NB4 (cell line): ENCODE measurements at places on chromosomes 6 and 20.

GRCh38 chr6:105331927-105332326, 71.0 kb downstream of the PREP start:
- DNase-seq: no peak

GRCh38 chr6:150276937-150277742, 91.7 kb upstream of the IYD start:
- DNase-seq: no peak

DNA sequence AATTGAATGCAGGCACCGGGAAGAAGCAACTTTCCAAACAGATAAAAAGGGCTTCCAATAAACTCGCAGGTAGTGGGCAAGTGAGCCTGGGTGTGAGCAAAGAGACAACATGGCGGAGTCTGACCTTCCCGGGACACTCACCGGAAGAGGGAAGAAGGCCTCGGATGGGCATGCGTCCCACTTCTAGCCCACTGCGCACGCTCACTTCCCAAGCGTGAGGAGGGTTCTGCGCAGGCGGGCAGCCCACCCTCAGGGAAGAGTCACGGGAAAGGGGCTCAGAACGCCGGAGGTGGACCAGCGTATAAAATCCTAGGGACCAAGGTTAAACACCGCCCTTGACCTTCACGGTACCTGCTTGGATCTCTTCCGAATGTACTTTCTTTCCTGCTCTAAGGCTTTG, 95.5 kb upstream of the AFDN start:
- no peak for DNase-seq

DNA sequence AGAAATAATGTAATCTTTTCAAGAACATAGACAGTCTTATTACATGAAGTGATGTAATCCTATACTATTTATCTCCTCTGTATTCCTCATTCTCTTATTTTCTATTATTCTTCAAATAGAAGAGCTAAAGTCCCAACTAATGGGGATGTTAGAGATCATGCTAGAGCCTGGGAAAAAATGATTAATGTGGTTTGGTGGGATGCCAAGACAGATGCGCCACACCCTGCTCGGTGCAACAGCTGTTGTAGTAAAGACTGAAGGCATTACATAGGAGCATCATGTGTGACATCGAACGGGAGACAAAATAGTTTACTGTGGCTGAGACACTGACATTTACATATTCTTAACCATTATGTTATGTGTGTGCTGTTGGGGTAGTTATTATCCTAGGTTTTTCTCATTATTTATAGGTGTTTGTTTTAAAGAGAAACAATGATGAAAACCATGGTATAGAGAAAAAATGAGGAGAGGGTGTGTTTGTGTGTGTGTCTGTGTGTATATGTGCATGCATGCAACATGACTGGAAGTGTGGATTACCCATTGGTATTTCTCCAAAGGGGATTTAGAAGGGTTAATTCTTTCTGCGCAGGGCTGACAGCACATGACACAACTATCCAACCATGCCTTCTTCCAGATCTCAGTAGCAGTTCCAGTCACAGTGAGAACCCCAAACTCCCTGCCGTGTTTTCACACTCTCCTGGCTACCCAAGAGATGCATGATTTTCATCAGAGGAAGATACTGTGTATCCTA, 155.3 kb downstream of the EYA4 start:
- no peak for DNase-seq

- DNase-seq: no peak
Observed at GRCh38 chr20:24603454-24603853, 134.0 kb downstream of the SYNDIG1 start.

DNA sequence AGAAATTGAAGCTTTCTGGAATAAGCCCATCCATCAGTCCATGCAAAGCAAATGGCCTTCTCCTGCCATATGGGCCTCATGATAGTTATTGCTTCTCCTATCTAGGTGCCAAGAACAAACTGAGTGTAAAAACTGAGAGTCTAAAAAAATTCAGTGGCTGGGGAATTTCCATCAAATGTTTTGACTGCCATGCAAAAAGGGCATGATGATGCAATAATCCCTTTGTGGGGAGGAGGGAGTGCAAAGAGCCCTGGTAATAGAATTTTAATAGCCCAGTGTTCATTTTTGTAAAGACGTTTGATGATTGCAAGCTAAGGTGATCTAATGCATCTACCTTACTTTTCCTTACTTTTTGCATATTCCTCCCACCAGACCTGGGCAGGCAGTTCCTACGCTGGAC, 683.7 kb downstream of the EPM2A start:
- peak; percentile 9 for DNase-seq

GRCh38 chr6:31898383-31899011, 999 bp upstream of the EHMT2 start:
- peak; percentile 59 for DNase-seq

DNA sequence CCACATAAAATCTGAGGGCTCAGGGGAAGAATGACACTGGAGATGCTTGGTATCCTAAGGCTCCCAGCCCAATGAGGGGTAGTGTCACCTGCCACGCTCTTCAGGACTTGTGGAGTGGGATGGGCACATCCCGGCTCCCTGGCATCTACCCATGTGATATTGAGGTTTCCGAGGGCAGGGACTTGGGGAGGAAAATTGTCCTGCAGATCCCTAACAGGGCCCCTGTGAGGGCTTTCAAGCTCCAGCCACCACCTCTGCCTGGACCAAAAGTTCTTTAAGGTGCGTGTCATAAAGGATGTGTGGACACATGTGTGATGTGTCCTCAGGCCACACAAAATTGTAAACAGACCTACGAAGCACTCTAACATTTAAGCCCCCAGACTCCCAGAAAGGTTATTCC, 2.5 kb downstream of the SCML4 start:
- DNase-seq: no peak

DNA sequence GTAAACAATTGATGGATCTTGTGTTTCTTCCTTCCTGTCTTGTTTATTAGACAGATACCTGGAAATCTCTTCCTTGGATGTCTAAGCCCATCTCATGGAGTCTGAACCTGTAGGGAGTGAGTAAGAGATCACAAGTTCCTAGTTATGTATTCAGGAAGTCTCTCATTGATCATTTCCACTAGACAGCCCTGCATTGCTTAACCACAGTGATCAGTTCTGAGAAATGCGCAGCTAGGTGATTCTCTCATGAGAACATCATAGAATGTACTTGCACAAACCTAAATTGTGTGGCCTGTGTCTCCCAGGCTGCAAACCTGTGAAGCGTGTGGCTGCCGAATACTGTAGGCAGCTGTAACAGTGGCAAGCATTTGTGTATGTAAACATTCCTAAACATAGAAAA, 39.1 kb downstream of the FAM120B start:
- DNase-seq: no peak

DNA sequence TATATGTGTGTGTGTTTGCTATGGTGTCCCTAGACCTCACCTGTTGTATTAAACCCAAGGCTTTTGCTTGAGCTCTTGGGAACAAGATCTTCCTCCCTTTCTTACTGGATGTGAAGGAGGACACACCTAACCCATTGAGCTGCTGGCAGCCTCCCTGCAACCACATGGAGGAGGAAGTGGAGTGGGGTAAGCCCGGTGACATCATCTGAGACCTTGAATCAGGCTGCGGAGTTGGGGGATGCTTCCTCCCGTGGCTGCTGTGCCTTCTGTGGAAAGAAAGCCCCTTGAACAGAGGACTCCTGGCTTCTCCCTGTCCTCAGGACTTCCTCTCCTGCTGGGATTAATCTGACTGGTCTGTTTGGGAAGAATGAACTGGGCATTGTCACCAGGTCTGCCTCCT, 3.3 kb downstream of the CST11 start:
- DNase-seq: peak; percentile 55

DNA sequence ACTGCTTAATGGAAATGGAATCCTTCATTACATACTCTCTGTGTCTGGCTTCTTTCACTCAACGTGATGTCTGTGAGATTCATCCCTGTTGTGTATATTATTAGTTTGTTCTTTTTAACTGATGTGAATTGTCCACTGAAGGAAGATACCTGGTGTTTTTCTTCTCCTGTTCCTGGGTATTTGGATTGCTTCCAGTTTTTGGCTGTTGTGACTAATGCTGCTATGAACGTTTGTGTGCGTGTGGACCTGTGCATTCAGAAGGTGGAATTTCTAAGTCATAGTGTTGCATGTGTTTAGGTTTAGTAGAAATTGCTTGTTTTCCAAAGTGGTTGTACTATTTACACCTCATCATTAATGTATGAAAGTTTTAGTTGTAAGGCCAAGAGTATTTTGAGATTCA, 3.8 kb downstream of the TULP4 start:
- no peak for DNase-seq

- no peak for DNase-seq
Observed at GRCh38 chr20:35702051-35702823, 3.0 kb downstream of the ROMO1 start.

GRCh38 chr6:2990248-2990931, 9.3 kb upstream of the NQO2 start:
- peak; percentile 40 for DNase-seq

GRCh38 chr20:2748551-2749342, 51.7 kb downstream of the CPXM1 start:
- DNase-seq: no peak

GRCh38 chr20:8492173-8492572, 360.1 kb downstream of the PLCB1 start:
- DNase-seq: no peak

DNA sequence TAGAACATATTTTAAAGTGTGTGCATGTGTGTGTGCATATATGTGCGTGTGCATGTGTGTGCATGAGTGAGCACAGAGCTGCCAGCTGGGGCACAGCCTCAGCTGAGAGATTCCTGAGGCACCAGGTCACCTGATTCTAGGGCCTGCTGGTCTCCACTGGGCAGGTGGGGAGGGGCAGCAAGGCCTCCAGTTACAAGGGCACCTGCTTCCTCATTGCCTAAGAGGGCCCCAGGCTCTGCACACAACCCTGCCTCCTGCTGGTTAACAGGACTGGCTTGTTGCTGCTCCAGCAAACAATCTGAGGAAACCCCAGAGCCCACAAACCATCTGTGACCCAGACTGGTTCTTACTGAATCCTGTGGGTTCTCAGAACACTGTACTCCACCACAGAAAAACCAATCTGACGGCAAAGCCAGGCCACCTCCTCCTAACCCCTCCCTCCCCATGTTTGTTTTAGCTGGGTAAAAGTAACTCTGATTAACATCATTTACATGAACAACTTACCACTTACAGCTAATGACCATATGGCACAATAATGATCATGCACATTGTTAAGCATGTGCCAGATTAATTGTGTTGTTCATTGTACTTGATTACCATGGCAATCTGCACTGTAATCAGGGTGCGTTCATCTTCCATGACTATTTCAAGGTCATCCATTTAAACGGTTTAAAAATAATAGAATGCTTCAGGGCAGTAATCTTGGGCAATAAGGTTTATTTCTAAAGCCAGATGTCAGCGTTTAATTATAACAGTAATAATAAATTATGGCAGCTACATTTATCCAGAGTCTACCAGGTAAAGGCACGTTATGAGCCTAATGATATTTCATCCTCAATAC, 23.1 kb upstream of the UBE2J1 start:
- DNase-seq: peak; percentile 92

GRCh38 chr6:52489881-52490280, 69.7 kb downstream of the EFHC1 start:
- no peak for DNase-seq

DNA sequence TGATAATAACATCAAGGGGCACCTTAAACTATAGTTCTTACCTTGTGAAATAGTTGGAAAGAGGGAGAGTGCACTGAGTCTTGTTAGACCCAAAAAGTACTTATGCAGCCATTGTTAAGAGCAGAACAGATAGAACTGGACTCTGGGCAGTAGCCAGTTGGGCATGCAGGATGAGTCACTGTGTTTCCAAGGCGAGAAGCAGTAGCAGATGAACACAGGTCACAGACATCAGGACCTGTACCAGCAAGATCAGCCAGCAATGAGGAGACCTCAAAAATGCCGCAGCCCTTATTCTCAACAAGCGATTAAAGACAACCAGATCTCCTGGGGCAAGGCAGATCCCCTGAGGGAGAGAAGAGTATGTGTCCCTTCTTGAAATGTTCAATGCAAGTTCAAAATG, 79.0 kb downstream of the SAMD3 start:
- DNase-seq: no peak

- DNase-seq: peak; percentile 65
Observed at GRCh38 chr20:44448753-44449546, 26.7 kb upstream of the TTPAL start.

GRCh38 chr20:50151034-50151743, 2.3 kb downstream of the PEDS1 start:
- no peak for DNase-seq

GRCh38 chr6:34676140-34676539, 20.4 kb downstream of the ILRUN start:
- DNase-seq: no peak

DNA sequence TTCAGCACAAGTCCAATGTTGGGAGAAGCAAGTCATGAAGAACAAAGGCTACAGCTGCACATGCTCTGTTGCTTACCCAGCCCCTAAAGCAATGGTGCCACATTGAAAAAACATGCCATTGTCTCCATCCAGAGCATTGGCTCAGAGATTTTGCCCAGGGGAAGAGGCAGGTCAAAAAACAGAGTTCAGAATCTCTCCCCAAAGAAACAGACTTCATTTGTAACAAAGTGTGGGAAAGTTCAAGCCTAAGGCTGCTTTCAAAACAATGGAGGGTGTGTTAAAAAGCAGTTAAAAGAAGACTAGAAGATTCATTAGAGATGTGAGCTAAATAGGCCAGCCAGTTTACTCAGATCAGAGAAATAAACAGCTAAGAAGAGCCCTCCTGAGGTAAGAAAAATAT, 63.6 kb downstream of the DZANK1 start:
- DNase-seq: no peak

GRCh38 chr6:169723991-169724493, 258 bp downstream of the PHF10 start:
- peak; percentile 66 for DNase-seq
